ENCODE measurements at places on chromosomes 6 and 20.

GRCh38 chr20:51961964-51962761, 159.8 kb upstream of the SALL4 start:
- no peak for DNase-seq

- no peak for DNase-seq
Observed at GRCh38 chr6:43014434-43014909, 423 bp downstream of the KLHDC3 start.

- DNase-seq = no peak
Observed at GRCh38 chr6:35251949-35252348, 7.6 kb upstream of the ZNF76 start.

- DNase-seq = no peak
Observed at GRCh38 chr6:71114986-71115385, 158.1 kb upstream of the B3GAT2 start.

GRCh38 chr6:55997223-55997874, 122.0 kb upstream of the BMP5 start:
- DNase-seq = no peak

- DNase-seq = no peak
Observed at GRCh38 chr6:5670381-5670780, 336.3 kb downstream of the NRN1 start.

GRCh38 chr20:63769891-63770474, 30.4 kb downstream of the SLC2A4RG start:
- no peak for DNase-seq

GRCh38 chr6:40719671-40720374, 132.7 kb upstream of the LRFN2 start:
- DNase-seq = no peak

DNA sequence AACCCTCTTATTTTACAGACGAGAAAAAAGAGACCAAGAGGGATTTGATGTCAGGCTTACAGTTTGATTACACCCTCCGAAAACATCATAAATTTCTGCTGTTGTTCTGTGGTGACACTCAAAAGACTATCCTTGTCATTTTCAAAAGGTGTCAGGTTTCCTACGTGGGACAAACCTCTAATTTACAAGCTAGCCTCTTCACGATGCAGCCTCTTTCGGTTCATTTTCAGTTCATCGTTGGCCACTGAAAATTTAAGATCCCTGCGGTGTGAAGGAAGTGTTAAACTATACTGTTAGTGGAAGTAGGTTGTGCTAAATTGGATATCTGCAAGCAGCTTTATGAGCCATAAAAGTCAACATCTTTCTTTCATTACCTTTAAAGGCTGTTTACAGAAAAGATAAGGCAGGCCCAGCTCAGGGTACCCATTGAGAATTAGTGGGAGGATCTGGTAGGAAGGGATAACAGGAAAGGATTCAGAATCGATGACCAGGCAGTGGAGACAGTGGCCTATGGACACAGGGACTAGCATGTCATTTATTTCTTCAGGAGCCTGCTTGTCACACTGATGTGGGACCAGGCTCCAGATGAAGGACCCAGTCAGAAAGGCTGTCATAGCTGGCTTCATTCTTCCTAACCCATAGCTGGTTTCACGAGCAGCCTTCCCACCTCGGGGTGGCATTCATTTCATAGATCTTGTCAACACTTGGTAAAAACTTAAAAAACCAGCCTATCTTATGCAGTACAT, 329.1 kb upstream of the SOX4 start:
- no peak for DNase-seq

DNA sequence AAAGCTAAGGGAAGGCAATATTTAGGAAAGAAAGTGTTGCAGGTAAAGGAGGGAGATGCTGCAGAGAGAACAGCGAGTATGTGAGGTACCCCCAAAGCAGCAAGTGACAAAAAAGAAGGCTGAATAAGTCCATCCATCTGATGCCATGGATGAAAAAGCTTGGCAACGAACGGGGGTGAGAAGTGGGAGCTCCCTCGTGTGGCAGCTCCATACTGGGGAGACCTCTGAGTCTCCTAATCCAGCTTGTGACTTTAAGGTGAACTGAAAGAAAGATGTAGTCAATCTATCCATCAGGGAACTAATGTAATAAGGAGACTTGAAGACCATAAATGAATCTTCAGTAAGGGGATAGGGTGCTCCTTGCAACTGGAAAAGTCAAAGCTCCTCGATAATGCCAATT, 156.6 kb downstream of the OTOR start:
- DNase-seq = no peak

DNA sequence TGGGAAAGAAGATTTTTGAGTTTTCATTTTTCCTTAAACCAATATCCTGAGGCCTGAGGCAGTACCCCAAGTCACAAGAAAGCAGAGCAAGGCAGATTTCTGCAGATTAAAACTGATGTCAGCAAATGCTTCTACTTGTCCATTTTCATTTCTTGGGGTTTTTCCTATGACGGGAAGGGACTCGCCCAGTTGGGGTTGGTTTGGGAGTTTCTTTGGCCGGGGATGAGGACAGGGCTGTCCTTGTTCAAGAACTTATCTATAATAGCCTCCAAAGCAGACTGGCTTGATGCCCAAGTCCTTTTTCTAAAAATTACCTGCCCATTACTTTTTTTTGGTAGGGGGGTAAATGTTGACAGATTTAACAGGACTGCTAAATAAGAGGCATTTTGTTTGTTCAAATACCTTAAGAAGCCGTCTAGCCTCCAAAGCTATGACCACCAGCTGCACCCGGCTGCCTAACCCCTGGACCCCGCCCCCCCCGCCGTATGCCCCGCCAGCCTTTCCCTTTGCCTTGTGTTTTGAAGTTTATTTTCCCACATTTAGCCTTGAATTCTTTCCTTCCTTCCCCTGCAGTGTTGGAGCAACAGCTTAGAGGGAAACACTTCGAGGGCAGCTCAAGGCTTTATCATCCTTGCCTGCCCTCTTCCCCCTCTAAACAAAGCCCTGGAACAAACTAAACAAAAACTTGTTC, 2.5 kb downstream of the KCNK5 start:
- DNase-seq = no peak

DNA sequence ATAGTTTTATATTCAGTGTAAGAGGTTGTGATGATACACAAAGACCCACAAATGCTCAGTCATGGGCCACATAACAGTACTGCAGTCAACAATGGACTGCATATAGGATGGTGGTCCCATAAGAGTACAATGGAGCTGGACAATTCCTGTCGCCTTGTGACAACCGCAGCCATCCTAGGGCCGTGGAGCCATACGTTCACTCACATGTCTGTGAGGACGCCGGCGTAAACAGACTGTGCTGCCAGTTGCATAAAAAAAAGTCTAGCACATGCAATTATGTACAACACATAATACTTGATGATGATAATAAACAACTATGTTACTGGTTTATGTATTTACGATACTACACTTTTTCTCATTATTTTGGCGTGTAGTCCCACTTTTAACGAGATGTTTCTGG, 30.9 kb downstream of the BFSP1 start:
- no peak for DNase-seq

DNA sequence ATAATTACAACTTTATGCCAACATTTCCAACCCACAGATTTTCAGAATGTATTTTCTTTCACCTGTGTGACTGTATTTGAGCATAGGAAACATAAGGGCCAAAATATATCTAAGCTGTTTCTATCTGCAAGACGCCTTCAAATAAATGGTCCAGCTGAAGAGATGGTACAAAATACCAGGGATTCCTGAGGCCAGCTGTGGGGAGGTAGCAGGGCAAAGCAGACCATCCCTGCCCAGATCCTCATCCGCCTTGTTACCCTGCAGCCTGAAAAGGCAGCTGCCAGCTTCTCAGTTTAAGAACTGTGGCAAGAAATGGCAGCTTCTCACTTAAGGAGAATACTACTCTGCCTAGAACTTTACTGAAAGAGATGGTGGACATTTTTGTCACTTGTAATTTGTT, 143.3 kb downstream of the KHDC1L start:
- DNase-seq = no peak

DNA sequence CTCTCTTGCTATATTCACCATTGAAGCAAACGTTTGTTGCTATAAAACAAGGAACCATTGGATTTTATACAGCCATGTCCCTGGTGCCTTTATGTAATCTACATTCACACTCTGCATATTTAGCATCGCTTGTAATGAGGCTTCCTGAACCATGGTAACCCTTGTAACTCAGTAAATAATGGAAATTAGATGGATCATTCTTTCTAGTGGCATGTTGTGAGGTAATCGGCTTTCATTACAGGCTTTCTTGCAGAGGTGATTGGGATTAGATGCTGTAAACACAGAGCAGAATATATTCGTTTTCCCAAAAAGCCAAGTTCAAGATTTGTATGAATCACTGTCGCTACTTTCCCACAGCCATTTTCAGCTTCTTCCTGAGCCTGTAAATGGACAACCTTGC, 36.1 kb downstream of the SMPDL3A start:
- DNase-seq = no peak

- peak; percentile 62 for DNase-seq
Observed at GRCh38 chr6:83615025-83615999, 93.6 kb downstream of the SNAP91 start.

GRCh38 chr20:58513580-58514285, 1.5 kb downstream of the APCDD1L start:
- no peak for DNase-seq
